CD4-positive, alpha-beta T cell treated with Interleukin-6 at 100 ng/mL for 8 hours (primary cell): ENCODE measurements at places on chromosomes 3 and 15.
A peak's percentile ranks its signal among the peaks of the same experiment; 100 is the strongest.

- DNase-seq, result no peak
Measured at GRCh38 chr3:156551746-156552145, 3.2 kb downstream of the SSR3 start.

DNA sequence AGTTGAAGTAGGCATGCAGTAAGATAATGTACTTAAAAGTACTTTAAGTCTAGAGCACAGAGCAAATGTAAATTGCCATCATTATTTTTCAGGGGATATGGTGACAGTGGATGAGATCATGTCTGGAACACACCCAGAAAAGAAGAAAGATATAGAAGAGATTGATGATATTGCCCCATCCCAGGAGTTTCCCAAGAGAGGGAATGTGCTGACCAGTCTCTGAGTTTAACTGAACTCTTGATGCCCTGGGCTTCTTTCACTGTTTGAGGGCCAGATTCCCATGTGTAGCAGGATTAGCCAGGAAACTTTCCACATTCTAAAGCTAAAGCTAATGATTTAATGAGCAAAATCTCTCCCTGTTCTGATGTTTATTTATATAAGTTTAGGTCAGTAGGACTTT is 366.8 kb upstream of the UMPS start:
- DNase-seq, result no peak

DNA sequence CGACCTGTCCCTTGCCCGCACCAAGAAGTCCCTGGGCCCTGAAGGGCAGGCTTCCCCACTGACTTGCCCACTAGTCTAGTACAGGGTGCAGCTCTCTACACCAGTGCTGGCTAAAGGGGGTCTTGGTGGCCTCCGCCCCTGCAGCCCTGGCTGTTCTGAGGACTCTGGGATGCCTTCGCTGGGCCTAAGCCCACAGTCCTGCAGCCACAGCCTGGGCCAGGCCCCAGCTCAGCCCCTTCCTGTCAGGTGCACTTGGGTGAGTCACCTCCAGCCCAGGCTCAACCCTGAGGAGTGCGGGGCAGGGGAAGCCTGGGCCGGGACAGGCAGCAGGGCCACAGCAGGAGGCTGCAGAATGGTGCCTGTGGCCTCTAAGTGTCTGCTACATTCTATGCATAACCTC is 971 bp downstream of the C3orf22 start:
- no peak for DNase-seq

- no peak for DNase-seq
Measured at GRCh38 chr15:73593304-73594074, 39.7 kb downstream of the NPTN start.

DNA sequence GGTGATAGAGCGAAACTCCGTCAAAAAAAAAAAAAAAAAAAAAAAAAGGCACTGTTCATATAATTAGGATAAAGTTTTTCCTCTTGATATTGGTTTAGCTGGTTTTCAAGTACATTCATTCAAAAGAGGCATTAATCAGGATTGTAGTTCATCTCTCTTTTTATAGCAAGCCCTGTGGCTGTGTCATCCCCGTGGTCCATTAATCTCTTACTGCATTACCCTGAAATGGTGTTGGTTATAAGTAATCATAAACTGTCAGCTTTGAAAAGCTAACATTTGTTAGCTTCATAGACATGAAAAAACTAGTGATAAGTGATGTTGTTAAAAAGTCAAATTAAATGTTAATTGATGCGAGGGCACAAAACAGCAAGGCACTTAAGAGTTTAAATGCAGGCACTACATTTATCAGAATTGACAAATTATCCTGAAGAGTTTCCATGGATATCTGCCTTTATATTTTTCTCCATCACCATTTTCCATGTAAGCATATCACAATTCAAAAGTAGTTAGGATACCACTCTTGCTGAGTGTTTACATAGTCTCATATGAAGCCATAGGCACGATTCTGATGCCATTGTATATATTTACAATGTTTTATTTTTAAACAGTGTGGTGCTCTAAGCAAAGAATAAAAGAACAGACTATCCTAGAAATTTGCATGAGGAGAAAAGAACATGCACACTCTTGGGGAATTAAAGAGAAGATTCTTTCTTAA is 193.1 kb downstream of the OTOL1 start:
- DNase-seq, result no peak

GRCh38 chr15:31609906-31610305 is 283.3 kb downstream of the KLF13 start:
- no peak for DNase-seq

- DNase-seq, result no peak
Measured at GRCh38 chr3:149623824-149624223, 34.0 kb downstream of the WWTR1 start.

DNA sequence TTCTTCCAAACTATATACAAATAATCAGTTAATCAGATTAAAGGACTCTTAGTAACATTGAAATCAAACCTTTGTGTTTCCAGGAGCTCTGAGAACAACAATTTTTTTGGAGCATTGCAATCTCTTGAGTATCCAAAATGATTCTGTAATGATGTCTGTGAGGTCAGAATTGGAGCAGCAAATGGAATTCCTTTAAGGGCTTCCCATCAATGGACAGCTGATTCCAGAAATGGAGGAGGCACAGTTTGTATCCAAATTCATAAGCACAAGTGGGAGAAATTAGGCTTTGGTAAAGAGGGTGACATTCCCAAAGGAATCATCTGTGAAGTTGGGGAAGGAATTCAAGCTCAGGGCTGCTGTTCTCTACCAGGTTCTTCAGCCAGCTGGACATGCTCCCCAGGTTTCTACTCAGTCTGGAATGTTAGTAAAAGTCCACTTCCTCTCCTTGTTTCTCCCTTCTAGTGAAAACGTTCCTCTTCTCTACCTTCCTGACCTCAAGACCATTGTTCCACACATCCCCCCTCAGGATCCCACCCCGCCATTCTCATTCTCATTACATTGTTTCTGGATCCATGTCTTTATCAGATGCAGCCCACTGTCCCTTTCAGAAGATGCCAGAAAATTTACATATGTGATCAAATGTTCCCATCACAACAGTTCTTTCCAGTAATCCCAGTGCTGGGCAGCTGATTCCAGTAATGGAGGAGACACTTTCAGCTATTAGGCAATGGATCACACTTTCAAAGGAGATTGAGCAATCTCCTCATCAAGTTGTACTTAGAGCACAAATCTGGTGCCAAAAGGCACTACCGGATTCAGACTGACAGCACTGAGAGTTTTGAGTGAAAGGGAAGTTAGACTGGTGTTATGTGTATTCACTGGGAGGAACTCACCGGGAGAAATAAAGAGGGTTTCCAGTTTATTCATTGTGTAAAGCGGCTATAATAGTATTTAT is 391.3 kb upstream of the TPRG1 start:
- no peak for DNase-seq

- DNase-seq, result peak; percentile 20
Measured at GRCh38 chr15:82810061-82810889, 847 bp downstream of the WHAMM start.

DNA sequence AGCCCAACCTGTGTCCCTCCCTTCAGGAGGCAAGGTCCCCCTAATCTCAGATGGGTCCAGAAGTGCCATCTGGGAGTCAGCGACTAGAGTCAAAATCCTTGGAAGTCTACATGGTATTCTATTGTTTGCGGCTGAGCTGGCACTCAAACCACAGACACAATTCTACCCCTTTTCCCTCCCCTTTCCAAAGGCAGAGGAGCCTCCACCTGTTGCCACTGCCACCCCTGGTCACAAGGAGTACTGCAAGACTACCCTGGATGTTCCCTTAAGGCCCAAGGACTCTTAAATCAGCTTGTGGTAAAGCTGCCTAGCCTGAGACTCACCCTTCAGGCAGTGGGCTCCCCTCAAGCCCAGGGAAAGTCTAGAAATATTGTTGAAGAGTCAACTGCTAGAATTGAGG is 4.3 kb upstream of the OR5H6 start:
- no peak for DNase-seq
